ENCODE measurements at places on chromosomes 13 and 19.

DNA sequence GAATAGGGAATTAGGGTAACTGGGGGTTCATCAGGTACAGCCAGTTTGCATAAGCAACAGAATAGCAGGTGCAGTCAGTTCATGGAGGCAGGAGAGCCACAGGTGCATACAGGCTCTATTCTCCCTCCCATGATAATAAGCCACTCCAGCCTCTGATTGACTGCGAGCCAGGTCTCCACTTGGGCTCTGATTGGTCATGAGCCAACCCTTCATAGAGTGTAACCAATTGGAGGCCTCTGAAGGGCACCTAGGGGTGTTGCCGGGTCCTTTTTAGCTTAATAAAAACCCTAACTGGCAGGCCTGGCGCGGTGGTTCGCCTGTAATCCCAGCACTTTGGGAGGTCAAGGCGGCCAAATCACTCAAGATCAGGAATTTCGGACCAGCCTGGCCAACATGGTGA, 8.7 kb upstream of the CKM start:
- DNase-seq: no peak

DNA sequence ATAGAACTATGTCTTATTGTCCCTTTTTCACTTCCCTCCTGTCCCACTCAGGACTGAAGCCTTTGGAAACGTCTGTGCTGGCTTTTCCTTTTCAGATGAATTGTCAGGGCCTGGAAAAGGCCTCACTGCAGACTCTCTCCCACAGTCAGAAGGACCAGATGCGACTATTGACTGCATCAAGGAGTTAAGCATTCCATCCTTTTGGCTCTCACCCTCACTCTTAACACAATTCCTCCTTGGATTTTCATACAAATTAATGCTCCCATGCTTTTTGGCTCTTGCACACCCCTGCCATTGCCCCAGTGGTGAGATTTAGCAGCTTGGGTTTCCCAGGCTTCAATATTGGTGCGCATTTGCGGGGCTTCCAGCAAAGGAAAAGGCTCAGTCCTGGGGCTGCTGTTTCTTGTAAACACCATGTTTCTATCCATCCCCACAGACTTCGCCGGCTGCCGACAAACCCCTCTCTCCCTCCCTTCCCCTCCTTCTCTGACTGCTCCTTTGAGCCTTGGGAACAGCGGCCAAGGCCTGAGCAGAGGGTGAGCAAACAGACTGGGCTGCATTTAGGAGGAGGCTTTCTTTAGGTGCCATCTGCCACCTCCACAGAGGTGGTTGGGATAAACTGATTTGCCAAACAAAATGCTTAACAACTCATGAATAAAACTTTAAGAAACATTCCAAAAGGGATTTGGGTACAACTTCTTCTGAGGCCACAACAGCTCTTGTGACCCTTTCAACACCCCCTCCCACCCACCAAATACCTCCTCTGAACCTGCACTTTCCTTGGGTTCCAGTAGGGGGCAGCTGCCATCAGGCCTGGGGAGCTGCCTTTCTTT, 48.6 kb upstream of the PCDH8 start:
- no peak for DNase-seq

DNA sequence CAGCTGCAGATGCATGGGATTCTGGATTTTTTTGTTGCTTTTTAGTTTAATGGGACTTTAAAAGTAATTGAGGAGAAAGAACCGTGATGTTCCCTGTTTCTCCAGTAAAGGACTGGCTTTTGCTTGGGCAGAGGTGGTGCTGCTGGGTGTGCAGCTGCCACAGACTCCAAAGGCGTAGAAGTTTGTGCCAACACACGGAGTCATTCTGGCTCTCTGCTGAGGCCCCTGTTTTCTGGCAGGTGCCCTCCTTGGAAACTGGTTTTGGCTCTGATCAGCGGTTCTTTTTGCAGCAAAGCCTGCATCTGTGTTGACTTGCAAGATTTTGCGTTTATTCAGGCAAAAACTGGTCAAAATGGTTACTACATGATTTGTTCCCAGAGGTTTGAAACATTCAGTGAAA, 16.0 kb upstream of the QTRT1 start:
- DNase-seq: no peak

- DNase-seq: no peak
Measured at GRCh38 chr13:97076898-97077297, 82.6 kb upstream of the OXGR1 start.

- no peak for DNase-seq
Measured at GRCh38 chr13:33761740-33762139, 56.2 kb upstream of the RFC3 start.

GRCh38 chr19:3801412-3802096, 15.4 kb upstream of the MATK start:
- DNase-seq: no peak

DNA sequence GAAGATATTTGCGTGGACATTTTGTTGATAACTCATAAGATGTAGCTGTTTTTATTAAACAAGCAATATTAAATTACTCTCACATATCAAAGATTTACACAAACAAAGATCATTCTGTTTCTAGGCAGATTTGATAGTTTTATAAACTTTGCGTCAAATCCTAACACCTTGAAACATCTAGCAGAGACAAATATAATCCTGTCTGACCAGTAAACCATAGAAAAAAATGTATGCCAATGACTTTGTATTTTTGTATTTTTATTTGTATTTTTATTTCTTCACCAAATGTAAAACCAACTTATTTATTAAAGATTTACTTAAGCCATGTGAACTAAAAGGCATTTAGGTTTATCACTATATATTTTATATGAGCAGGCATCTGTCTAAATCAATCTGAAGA, 494.6 kb downstream of the GPC5 start:
- no peak for DNase-seq

- DNase-seq: no peak
Measured at GRCh38 chr13:63124863-63125262, 1709.2 kb upstream of the PCDH20 start.

DNA sequence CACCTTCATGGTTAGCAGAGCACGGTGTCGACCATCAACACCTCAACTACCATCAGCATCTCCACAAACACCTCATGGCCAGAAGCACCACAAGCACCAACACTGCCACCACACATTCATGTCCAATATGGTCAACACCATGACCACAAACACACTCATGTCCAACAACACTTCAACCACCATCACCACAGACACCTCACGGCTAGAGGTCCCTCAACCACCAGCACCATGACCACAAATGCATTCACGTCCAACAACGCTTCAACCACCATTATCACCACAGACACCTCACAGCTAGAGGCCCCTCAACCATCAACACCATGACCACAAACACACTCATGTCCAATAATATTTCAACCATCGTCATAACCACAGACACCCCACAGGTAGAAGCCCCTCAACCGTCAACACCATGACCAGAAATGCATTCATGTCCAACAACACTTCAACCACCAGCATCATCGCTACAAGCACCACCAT, 10.2 kb downstream of the TRAPPC5 start:
- DNase-seq: no peak

DNA sequence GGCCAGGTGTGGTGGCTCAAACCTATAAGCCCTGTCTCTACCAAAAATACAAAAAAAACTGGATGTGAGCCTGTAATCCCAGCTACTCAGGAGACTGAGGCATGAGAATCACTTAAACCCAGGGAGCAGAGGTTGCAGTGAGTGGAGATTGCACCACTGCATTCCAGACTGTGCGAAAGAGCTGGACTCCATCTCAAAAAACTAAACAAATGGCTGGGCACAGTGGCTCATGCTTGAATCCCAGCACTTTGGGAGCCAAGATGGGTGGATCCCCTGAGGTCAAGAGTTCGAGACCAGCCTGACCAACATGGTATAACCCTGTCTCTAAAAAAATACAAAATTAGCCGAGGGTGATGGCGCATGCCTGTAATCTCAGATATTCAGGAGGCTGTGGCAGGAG, 34.9 kb upstream of the ZNF83 start:
- no peak for DNase-seq

- no peak for DNase-seq
Measured at GRCh38 chr19:18435178-18435841, 2.6 kb downstream of the ISYNA1 start.

GRCh38 chr13:113325779-113326178, 28.7 kb downstream of the LAMP1 start:
- DNase-seq: no peak

GRCh38 chr19:47152205-47152604, 21.6 kb downstream of the SAE1 start:
- no peak for DNase-seq

- no peak for DNase-seq
Measured at GRCh38 chr13:102812611-102813287, 13.8 kb downstream of the BIVM start.

DNA sequence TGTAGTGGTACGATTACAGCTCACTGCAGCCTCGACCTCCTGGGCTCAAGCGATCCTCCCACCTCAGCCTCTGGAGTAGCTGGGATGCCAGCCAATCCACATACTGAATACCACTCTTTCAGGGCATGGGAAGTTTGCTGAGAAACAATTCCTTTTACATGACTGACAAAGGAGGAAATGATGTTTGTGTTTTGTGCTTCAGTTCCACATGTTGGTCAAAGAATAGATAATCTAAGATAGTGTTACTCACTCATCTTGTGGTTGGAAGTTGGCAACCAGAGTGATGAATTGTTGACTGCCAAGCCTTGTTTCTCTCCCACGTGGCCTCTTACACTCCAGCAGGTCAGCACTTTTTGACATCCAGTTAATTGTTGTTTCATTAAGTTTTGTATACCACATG, 7.6 kb downstream of the MBD3L2B start:
- peak; percentile 81 for DNase-seq
